Right lung (tissue), 10 donors: ENCODE measurements at places on chromosomes 3 and 15.
A peak's percentile ranks its signal among the peaks of the same experiment; 100 is the strongest.

- DNase-seq: no peak
These were observed 8.6 kb downstream of the KLHL25 start for GRCh38 chr15:85785887-85786780.

- no peak for DNase-seq
These were observed 37.1 kb upstream of the RGMA start for GRCh38 chr15:93126148-93126547.

GRCh38 chr3:56889131-56889530 lies 87.4 kb upstream of the ARHGEF3 start:
- no peak for DNase-seq

DNA sequence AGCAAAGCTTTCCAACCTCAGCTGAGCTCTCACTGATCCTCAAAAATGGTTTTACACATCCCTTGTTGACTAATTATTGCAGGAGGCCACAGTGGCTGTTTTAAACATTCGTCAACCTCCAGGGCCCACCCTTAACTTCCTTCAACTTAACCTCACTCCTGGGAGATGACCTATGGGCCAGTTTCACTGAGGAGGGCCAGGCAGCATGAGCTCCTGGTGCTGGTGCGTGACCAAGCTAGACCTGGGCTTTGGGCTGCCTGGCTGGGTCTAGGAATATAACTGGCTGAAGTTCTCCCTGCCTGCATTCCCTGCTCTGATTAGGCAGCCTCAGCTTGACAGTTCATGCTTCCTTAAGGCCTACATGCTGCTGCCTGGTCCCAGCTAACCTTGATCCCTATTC lies 273.7 kb upstream of the ATP11B start:
- DNase-seq: no peak

DNA sequence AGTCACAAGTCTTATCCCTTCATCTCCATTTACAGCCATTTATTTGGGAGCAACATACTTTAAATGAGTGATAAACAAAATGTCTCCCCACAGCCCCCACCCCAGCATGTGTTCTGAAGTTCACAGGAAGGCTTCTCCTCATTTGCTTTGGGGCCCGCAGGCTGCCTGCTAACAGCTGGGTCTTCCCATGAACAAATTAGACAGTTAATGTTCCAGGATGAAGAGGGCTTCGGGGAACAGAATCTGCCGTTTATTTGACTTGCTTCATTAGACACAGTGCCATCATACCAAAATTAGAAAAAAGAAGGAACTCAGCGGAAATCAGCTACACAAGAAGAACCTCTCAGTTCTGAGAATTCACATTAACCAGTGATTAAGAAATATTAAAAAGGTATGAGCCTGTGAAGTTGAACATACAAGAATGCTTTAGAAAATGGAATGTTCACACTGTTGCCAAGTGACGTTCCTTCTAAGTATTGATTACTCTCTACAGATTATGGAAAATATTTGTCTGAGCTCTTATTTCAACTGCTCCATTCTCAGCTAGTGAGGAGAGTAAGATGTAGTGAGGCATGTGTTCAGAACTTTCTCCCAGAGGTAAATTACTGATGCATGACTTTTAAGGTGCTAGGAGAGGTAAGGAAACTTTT lies 107.5 kb upstream of the THBS1 start:
- DNase-seq: peak; percentile 80

DNA sequence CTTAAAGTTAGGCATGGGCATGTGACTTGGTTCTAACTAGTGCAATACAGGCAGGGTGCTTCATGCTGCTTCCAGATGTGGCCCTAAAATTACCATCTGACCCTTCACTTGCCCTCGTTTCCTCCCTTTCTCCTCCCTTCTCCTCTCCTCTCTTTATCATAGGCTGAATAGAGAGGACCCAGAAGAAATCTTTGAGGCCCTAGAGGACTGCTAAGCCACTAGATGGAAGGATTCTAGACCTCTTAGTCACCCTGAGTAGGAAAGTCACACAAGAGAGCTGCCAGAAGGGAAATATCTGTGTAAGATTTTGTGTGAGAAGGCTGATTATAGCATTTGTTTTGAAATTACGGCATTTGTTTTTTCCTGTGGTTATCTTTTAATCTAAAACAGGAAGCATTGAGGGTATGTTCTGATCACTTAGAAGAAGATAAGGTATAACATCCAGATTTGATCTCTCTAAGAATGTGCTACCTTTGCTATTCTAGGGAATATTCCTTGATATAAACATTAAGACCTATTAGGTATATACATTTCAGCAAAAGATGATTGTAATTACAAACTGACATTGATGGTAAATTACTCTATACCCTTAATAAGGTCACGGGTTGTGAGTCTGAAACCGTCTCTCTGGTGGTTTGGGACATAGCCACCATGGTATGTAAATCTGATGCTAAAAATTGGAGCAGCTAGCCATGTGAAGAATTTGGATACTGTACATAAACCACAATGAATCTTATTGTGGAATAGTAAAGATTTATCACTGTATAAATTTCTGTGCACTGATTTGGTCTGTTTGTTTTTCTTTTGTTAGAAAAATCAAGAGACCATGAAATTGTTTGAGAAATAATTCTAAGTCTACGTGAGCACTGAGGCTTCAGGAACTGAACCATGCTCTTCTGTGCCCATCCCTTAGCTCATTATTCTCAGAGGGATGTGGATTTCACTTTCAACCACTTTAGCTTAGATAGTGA lies 84.1 kb downstream of the TP63 start:
- no peak for DNase-seq

GRCh38 chr3:140588558-140588957 lies 89.3 kb upstream of the TRIM42 start:
- DNase-seq: no peak

- no peak for DNase-seq
These were observed 99.3 kb upstream of the TNFAIP8L3 start for GRCh38 chr15:51193979-51194378.
